ENCODE measurements at places on chromosomes 2 and 18.

DNA sequence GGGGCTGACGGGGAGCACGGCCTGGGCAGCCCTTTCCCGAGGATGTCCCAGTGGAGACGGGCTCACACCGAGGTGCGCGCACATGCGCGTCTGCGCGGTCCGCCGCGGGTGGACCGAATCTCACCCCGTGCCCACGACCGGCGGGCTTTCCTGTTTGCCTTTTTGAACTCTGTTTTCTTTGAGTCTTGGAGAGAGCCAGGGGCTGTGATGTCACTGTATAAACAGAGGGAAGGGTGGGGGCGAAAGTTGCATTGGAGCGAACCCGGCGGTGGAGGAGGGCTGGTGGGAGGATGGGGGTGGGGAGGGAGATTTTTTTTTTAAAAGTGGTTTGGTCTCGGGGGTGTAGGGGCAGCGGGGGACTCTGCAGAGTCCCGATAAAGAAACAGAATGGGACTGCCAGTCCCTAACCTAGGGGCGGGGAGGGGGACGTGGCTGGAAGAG lies 141.2 kb upstream of the CTAGE1 start:
- no peak for DNase-seq

DNA sequence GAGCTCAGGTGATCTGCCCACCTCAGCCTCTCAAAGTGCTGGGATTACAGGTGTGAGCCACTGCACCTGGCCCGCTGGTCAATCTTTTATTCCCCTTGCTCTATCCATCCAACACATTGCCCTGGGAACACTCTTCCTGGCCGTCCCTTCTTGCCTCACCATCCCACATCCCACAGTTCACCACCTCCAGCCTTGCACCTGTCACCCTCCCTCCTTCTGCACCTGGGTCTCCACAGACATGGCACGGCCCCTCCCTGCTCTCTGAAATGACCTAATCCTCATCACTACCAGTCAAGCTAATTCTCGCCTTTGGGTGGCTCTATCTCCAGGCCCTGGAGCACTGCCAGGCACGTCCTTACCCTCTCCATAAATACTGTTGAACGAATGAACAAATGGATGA lies 116.9 kb upstream of the TEX51 start:
- DNase-seq, result no peak

- DNase-seq, result no peak
These were observed 679.7 kb upstream of the RAB6C start for GRCh38 chr2:129299756-129300155.

DNA sequence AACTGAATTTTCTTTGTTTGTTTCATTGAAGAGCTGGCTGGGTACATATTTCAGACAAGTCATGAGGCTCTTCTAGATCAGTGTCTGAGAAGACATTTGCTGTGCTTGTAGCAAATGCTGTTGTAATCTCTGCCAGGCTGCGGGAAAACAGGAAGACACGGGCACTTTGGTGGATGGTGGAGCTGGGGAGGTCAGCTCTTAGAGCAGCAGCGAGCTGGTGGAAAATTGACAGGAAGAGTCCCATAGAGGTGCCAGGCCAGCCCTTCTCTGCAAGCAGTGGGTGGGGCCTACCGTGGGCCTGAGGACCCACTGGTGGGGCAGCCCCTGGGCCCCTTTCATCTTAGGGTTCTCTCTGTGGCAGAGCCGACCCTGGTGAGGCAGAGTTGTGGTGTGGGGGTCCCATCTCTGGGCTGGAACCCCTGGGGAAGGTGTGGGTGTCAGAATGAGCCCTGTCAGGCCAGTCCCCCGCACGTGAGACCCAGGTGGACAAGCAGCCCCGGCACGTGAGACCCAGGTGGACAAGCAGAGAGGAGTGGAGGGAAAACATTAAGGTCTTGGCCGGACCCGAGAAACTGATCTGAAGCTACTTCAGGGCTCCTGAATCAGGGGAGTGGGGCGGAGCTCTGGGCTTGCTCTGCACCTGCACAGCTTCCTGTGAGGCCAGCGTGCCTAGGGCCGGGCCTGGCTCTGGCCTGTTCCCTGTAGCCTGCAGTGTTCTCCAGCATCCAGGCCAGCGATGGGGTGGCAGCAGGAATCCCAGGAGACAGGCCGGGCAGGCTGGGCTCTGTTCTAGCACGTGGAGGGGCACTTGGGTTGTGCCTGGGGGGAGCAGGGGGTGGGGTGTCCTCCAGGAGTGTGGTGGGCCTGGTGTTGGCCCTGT lies 273.5 kb upstream of the HDAC4 start:
- DNase-seq, result no peak

DNA sequence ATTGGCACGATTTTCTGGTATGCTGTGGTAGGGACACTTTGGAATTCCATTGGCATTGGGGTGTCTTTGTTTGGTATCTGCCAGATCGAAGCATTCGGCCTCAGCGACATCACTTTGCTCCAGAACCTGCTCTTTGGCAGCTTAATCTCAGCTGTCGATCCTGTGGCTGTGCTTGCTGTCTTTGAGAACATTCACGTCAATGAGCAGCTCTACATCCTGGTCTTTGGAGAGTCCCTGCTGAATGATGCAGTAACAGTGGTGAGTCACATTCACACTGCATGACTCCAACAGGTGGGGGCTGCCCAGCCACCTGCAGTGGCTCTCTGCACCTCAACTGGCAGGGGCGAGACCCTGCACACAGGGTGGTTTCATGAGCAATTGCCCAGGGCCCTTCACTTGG lies 38.4 kb downstream of the SLC9A2 start:
- no peak for DNase-seq

- no peak for DNase-seq
These were observed 376.2 kb downstream of the SETBP1 start for GRCh38 chr18:45056926-45057325.

GRCh38 chr2:102796337-102796736 lies 34.5 kb downstream of the TMEM182 start:
- no peak for DNase-seq

Data from NCI-H1694 treated with DMSO at 0.1 percent for 48 hours (cell line).